ENCODE measurements at places on chromosomes 2 and 18. TPM values are rescaled to one million over a fixed set of nuclear protein-coding genes. Genes with fewer than 3 reads are reported as not detected.

Gene MAP3K19
- not detected for total RNA-seq

Gene GPD2
- 80.7 TPM for total RNA-seq

Gene BCL2L11
- 17.8 TPM for total RNA-seq

Gene GPATCH11
- total RNA-seq: 5.5 TPM

Gene UGT1A10
- total RNA-seq: not detected

Measured in HCT116 (cell line).